ENCODE measurements at places on chromosomes 3 and 15.
A peak's percentile ranks its signal among the peaks of the same experiment; 100 is the strongest.

DNA sequence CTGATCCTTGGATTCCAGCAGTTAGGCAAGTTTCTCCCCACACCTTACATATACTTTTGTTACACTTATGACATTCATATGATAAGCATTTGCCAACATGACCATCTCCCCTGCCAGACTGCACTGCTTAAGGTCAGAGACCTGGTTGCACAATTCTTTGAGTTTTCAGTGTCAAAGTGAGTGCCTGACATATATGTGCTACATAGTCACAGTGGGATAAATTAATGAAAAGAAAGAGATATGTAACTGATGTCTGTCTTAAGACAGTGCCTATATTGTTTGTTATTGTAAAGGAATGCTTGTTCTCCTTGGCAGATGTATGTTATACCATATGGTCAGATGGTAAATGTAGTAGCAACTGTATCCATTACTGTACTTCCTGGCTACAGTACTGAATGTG lies 3.5 kb upstream of the DCUN1D1 start:
- DNase-seq, result no peak

- no peak for DNase-seq
Observed at GRCh38 chr3:45491344-45491743, 103.0 kb downstream of the LARS2 start.

GRCh38 chr3:29144361-29144760 lies 136.5 kb upstream of the RBMS3 start:
- DNase-seq, result no peak

DNA sequence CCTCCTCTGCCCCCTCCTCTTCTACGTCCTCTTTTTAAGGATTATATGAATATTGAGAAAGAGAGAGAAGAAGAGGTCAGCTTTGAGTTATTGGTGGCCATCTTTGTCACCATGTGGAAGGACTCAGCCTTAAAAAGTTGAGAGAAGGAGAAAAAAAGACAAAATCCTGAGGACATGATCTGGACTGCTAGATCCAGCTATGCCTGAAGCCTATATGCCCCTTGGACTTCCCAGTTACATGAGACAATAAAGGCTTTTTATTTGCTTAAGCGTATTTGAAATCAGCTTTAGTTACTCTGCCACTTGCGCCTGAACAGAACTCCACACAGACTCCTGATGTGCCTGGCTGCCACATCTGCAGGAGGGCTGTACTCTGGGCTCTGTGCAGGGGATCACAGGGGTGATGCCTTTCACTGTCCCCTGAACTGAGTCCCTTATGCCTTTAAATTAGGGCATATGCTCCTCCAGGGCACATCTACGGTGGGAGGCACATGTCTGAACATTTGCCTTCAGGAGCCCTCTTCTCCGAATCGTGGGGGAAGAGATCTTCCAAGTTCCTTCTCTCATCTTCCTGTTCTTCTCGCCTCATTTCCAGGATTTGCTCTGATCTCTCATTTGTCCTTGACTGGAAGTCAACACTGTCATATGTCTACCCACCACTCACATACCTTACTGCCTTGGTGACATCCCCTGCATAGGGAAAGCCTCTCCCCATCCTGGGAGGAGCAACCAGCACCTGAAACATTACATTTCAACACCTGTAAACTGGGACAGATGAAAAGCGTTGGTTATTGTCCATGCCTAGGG lies 14.0 kb upstream of the PLA2G4E start:
- DNase-seq, result no peak

DNA sequence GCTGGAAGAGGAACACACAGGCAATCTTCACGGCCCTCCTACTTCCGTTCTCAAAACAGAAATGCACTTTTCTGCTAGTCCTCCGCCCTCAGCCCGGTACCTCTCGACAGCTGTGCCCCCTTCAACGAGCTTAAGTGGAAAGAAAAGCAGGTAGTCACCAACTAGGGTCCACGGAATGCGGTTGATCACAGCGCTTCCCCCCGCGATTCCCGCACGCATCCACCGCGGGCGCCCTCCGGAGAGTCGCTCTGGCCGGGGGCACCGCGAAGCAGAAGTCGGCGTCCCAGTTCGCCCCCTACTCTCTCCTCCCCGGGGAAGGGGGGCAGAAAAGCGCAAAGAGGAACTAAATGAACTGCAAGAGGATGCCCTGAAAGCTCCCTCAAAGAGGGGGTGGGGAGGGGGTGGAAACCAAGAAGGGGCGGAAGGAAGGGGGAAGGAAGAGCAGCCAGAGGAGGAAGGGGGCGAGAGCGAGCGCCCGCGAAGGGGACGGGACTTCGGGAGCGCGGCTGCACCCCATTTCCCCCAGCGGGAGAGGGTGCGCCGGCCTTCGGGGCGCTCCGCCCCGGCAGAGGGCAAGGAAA lies 738 bp downstream of the ACAP2 start:
- peak; percentile 10 for DNase-seq

GRCh38 chr3:53216723-53217122 lies 39.1 kb downstream of the TKT start:
- no peak for DNase-seq

DNA sequence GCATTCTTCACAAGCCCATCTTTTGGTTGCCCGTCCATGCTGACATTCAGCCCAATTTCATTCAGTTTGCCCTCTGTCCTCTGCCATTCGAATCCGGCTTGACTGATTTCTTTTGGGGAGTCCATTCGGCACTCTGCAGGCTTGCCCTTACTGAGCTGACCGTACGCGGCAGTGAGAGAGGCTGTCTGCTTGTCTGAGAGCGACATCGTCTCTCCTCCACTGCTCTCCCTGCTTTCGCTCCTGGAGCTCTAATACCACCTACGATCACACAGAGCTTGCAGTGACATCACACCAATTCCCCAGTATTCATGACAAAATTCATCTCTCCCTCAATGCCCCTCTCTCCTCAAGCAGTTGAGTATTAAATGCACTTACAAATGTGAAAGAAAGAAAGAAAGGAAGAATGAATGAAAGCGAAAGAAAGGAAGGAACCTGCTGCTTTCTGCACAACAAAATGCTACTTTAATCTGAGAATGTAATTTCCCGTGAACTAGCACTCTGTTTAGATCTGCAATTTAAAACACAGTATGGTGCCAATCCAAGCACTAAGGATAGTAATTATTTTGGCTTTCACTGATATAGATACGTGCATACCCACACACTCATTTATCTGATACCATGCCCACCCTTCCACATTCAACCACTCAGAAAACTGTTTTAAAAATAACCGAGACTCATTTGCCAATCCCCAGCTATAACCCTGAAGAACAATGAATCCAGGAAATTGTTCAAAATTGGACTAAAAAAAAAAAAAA lies 89.5 kb downstream of the DHX30 start:
- peak; percentile 67 for DNase-seq

DNA sequence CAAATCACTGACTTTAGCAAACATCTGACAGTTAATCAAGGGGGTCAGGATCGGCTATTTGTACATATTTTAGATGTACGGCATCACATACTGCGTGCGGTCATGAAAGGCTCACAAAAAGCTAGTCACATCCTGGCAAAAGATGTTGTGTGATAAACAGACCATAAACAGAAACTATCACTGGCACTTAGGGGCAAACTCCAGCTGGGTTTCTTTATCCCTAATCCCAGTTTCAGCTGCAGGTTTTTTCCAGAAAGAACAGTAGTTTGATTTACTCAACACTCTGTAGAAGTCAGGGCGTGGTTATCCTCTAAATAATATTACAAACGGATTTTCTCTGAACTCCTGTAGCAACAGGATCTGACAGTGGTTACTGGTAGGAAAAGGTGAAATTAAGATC lies 112.4 kb upstream of the BHLHE40 start:
- no peak for DNase-seq

- no peak for DNase-seq
Observed at GRCh38 chr15:74305687-74306086, 61.8 kb downstream of the CYP11A1 start.

DNA sequence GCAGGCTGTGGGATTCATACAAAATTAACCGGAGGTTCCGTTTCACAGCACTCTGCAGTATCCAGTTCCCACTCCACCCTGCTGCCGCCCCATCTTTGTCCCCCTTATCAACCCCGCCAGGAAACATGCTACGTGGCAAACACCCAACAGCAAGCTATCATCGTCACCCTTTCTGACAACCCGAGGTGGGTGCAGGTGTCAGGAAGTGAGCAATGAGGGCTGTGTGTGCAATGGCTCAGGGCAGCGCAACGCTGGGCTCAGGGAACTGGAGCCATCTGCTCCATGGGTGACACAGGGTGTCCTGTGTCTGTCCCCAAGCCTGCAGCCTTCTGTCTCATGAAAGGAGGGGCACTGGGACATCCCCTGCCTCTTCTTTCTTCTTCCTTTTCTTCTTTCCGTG lies 60.9 kb downstream of the ATP2B2 start:
- no peak for DNase-seq

DNA sequence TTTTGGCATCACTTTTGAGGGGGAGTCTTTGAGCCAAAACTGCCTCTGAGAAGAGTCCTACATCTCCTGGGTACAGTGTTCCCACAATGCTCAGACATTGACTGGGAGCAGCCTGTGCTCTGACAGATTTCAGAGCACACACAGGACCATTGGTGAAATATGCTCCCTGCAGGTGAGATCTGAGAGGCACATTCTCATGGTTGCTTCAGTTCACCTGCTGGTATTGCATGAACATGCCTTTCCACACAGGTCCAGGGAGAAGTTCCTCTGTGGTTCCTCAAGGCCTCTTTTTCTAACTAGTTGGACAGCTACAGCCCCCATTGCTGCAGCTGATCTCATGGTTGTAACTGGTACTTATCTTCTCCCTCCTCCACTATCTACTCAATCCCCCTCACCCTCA lies 37.0 kb downstream of the FOXL2 start:
- DNase-seq, result no peak

- DNase-seq, result no peak
Observed at GRCh38 chr3:107488942-107489341, 33.8 kb upstream of the BBX start.

DNA sequence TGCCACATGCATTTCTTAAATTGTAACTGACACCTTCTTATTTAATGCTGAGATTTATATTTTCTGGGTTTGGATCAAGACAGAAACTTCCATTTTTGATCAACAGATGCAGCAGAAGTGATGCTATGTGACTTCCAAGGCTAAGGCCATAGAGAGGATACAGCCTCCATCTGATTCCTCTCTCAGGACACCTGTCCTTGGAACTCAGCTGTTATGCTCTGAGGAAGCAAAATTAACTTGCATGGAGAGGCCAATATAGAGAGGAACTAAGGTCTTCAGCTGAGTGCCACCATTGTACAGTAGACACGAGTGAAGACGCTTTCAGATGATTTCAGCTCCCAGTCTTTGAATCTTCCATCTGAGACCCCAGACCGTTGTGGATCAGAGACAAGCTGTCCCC lies 296.9 kb upstream of the TBL1XR1 start:
- DNase-seq, result no peak

DNA sequence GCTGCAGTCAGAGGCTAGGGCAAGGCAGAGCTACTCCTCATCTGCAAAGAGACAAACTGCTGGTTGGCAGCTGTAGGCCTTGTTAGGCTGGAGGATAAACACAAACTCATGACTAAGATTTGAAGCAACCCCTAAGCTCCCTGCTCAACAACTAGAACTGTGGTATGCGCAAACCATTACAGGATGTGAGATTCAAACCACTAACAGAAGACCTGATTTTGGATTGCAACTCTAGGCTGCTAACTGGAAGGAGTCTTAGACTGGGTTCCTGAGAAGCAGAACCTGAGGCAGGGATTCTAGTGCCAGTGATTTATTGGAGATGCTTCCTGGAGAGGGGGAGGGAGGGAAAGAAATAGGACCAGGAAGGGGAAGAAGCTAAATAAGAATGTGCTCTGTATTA lies 22.5 kb downstream of the CCR4 start:
- no peak for DNase-seq

- no peak for DNase-seq
Observed at GRCh38 chr3:100437721-100438622, 36.6 kb downstream of the LNP1 start.

- no peak for DNase-seq
Observed at GRCh38 chr3:168141405-168141998, 45.8 kb upstream of the GOLIM4 start.

GRCh38 chr15:62241135-62241770 lies 76.2 kb upstream of the C2CD4B start:
- DNase-seq, result no peak

- no peak for DNase-seq
Observed at GRCh38 chr15:40468898-40469331, 1.9 kb upstream of the CHST14 start.

DNA sequence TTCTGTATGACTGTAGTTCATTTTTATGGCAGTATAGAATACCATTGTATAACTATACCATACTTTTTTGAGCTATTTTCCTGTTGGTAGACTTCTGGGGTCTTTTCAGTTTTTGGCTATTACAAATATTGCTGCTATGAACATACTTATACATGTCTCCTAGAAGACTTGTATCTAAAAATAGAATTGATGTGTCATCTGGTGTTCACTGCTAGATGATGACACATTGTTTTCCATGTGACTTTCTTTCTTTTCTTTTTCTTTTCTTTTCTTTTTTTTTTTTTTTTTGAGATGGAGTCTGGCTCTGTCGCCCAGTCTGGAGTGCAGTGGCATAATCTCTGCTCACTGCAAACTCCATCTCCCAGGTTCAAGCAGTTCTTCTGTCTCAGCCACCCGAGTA lies 69.8 kb downstream of the SH3GL3 start:
- DNase-seq, result no peak

DNA sequence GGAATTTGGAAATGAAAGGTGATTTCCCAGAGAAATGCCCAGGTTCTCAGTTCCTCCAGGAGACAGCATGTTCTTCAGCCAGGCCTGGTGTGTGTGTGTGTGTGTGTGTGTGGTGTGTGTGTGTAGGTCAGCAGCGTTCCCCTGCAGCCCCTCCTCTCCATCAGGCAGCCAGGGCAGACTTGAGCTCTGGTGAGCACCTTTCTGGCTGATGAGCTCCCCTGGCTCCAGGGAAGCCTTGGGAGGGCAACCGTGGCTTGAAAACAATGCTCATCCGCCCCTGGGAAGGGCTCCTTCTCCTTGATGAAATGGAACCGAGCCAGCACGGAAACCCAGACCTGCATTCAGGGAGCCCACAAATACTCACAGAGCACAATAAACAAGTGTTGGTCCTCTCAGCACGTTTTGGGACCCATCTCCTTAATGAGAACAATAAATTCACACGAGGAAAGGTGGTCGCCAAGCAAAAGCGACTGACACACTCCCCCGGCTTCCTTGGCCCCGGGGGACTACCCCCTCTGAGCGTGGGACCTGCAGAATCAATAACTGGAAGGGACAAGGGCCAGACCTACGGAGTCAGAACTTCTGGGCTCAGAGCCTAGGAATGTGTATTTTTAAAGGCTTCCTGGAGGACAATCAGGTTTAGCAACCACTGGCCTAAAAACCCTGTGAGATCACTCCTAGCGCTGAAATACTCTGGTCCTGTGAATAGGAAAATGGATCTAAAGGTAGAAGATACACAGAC lies 38.6 kb upstream of the HES1 start:
- DNase-seq, result no peak
